ENCODE measurements at places on chromosomes 7 and 10.

DNA sequence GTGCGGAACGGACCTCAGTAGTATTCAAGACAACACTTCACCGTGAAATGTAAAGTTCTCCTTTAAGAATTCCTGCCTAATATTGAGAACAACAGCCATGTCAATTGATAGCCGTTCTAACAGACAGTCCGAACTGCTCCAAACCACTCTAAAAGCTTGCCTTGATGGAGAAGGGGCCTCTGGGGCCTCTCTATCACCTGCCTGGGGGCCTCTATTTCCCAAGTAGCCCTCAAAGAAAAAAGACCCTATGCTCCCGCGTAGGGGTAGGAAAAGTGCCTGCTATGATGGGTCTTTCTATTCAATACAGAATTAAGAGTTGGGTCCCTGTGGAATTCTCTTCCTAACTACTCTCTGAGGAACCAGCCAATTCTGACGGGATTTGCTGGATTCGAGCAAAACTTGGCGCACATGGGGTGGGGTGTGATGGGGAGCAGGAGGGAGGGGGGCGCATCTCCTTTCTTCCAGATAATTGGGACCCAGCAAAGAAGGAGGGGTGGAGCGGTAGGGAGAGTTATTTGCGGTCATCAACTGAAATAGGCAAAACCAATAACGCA is 8.3 kb upstream of the DLX6 start:
- no peak for DNase-seq

- DNase-seq = no peak
These were observed 672 bp downstream of the LFNG start for GRCh38 chr7:2520131-2520760.

DNA sequence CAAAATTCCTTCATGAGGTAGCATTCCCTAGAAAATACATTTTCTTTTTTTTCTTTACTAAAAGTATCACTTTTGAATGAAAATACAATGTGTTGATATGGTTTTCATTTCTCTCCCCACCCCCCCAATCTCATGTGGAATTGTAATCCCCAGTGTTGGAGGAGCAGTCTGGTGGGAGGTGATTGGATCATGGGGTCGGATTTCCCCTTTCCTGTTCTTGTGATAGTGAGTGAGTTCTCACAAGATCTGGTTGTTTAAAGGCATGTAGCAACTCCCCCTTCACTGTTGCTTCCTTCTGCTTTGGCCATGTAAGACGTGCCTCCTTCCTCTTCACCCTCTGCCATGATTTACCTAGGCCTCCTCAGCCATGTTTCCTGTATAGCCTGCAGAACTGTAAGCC is 790.3 kb upstream of the KCND2 start:
- DNase-seq = no peak

DNA sequence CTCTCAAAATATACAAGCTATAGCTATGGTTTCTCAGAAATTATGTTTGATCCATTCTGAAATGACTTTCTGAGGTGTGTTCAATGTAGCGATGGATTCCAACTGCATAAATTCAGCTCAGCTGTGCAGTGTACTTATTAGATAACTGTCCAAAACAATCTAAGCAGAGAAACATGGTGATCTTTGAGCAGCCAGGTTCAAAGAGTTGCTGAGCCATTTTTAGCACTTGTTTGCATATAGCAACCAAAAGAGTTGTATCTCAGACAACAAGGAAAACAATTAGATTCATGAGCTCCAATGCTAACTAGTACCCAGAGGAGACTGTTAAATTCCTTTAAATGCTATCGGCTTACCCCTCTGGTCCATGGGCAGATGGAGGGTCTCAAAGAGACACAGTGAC is 15.9 kb upstream of the KCNIP2 start:
- DNase-seq = no peak

DNA sequence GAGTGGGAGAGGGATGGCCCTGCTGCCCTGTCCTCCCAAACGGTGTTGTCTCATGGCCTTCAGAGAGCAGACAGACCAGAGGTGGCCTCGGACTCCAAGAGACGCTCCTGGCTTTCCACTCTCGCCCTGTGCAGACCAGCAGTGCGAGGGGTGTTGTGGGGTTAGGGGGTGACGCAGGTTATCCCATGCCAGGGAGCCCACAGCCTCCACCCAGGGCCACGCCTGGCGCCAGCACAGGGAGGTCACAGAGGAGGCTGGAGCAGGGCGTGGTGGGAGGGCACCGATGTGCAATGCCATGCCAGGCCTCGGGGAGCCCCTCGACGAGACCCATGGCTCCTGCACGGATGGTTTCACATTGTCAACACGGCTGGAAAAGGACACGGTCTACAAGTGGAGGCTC is 52.1 kb downstream of the INPP5A start:
- no peak for DNase-seq

DNA sequence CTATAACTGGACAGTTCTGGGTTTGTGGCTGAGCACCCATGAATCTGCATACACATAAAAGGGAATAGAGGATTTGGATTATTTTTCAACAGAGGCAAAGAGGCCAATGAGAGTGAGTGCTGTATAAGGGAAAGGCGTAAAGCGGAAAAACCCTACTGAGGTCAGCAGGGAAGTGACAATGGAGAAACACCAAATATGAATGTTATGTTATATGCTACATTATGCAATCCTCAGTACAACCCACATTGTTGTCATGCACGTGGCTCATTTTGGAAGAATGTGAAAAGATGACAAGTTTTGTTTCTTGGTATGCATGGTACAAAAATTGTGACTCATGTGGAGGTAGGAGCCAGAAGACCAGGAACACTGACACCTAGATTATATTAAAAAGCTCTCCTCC is 113.6 kb upstream of the AMPH start:
- DNase-seq = no peak

GRCh38 chr10:100485801-100486495 is 23.1 kb downstream of the WNT8B start:
- no peak for DNase-seq

GRCh38 chr7:114722562-114722961 is 199.3 kb upstream of the MDFIC start:
- DNase-seq = no peak

- no peak for DNase-seq
These were observed 100.7 kb downstream of the CYTH3 start for GRCh38 chr7:6171532-6172223.

DNA sequence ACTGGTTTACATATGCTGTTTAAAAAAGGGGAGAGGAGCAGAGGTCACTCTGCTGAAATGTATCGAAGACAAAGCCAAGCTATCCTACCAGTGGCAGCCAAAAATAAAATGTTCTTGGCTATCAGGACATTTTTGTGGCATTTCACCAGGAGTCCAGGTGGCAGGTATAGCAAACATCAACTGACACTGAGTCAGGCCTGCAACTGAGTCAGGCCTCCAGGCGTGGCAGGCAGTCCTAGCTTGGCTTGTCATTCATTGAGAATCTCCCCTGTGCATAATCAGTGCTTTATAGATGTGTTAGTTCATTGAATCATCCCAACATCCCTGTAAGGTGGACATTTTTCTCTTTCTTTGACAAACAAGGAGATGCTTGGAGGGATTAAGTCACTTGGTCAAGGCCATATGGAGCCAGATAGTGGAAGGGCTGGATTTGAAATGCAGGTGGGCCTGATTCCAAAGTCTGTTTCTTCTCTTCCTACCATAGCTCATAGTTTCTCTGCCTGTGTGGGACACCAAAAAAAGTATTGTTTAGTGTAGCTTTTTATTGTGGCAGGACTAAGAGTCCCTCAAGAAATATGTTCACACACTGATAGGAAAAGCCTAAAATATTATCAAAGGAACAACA is 4.3 kb downstream of the DYNC1I1 start:
- no peak for DNase-seq

DNA sequence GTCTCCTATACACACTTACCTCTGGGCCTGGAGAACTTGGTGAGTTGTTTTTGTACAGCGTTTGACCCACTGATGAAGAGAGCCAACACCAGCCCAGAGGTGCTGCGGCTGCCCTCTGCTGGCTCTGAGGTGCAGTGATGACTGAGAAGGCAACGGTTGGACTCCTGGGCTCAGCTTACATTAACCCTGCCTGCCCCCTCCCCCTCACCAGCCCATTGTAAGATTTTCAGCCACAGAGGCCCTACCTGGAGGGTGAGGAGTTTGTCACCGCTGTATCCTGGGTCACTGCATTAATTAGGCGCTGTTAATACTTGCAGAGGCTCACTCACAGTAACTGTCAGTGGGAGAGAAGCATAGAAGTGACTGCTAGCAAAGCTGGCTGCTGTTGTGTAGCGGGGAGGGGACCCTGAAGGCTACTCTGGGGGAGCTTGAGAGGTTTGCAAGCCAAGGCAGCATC is 19.0 kb upstream of the ANKRD2 start:
- peak; percentile 61 for DNase-seq

DNA sequence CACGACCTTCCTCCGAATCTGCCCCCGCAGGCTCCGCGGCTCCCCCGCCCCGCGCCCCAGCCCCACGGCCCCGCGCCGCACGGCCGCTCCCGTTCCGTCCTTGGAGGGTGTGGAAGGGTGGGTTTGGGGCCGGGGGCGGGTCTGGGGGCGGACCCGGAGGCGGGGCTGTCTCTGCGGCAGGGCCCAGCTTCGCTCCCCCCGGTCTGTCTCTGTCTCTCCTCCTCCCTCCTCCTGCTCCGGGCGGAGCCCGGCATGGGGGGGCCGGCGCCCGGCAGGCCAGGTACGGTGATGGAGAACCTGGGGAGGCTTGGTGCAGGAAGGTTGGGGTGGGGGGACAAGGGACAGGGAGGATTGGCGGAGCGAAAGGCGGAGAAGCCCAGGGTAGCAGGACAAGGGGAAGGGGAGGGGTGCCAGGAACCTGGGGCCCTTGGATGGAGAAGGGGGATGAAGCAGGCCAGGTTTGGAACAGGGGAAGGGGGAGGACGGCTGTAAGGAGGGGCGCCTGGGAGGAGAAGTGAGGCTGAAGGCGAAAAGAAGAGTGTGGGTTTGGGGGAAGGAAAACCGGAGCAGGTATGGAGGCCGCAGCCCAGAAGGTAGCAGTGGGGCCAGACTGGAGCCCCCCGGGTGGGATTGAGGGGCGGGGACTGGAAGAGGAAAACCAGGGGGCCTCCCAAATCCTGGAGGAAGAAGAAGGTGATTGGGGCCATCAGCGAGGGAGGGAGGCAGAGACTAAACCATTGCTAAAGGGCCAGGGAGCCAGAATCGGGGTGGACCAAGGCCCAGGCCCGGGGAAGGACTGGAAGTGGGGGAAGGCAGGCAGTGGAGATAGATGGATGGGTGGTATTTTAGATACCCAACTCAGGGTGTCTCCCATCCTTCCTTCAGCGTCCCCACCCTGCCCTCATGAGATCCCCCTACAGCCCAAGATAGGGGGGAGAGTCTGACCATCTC is at the start of gene NYAP1:
TSS of gene NYAP1 (plus strand) at position 206 of the 951 bp plus-strand sequence. CDS start 1,385 bp downstream, outside the sequence.
- peak; percentile 42 for DNase-seq

DNA sequence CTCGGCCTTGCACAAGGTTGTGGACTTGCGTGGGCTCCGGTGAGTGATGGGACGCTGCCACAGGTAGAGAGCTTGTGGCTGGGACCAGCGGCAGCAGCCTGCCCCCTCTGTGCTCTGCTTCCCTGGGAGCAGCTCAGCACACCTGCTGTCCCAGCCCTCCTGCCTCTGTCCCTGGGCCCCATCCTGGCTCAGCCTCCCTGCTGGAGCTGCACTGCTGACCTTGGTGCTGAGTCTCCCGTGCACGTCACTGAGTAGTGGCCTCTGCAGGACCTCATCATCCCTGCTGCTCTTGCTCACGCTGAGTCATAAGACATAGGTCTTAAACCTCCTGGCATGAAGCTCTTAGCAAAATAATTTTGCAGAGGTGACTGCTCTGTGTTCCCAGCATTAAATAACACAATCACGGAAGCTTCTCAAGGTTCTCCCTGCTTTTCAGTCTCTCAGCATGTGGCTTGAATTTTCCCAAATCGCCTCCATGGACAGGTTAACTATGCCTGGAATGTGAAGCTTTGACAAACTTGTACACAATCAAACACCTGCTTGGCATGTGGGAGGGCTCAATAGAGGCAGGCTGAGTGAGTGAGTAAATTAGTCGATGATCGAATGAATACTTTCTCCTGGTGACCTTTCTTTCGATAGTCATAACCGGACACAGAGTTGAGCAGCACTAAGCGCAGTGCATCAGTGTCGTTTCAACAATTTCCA is 63.8 kb upstream of the NPS start:
- DNase-seq = no peak

- DNase-seq = no peak
These were observed 490.0 kb upstream of the LRRN3 start for GRCh38 chr7:110600956-110601355.

DNA sequence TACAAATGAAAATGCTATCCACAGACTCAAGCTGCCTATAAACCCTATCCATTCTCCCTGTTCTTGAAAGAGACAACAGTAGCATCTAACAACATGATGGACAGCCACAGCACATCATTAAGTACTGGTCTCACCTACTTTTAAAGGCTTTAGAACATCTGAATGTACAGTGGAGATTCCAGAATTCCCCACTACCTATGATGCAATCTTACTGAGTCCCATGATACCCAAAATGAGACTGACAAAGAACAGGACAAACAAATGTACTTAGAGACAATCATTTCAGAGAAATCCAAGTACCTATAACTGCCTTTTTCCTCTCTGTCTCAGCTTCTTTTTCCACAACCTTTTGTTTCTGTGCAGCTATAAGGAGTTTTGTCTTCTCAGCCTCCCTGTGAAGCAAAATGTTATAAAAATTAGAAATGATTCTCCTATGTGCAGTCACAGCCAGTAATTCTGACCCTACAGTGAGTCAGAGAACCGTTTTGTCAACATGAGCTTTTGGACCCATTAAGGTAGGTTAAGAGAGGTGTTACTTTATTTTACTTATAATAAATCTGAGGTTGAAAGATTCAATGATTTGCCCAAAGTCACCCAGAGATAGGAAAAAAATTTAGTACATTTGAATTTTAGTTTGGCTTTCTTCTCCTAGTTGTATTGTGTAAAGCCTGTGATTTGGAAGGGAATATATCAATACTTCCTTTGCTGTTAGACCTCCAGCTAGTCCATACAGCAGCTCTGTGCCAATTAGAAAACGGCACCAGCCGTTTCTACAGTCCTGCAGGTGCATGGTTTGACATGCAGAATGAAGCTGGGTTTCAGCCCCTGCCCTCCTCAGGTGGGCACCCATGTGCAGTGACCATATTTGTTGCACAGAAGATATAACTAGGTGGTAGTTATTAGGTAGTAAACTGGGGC is 21.9 kb downstream of the ERLIN1 start:
- DNase-seq = no peak

DNA sequence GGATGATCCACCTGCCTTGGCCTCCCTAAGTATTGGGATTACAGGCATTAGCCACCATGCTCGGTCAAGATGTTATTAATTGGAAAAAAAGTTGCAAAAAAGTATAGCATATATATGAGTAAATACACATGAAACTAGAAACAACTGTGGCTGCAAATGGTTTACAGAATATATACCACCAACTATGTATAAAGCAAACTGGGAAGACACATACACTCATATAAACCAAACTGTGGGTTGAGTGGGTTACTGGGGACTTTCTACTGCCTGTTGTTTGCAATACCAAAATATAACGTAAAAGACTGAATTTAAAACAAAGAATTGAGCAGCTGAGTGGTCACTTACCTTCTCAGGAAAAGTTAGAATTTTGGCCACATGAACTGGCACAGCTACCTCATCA is 8.1 kb downstream of the POLR3A start:
- DNase-seq = no peak

GRCh38 chr7:134502463-134503371 is 24.6 kb upstream of the AKR1B10 start:
- DNase-seq = no peak

- no peak for DNase-seq
These were observed 89.6 kb upstream of the C7orf33 start for GRCh38 chr7:148500978-148501377.

GRCh38 chr10:86863484-86863842 is 94.0 kb downstream of the MMRN2 start:
- DNase-seq = no peak

GRCh38 chr10:1400101-1401070 is 336.9 kb downstream of the ADARB2 start:
- no peak for DNase-seq

- no peak for DNase-seq
These were observed 443.7 kb upstream of the LRRN3 start for GRCh38 chr7:110647266-110647665.
